ENCODE measurements at places on chromosomes 13 and 19.

- peak; percentile 82 for DNase-seq
Observed at GRCh38 chr19:1266129-1266915, 2.8 kb upstream of the CIRBP start.

DNA sequence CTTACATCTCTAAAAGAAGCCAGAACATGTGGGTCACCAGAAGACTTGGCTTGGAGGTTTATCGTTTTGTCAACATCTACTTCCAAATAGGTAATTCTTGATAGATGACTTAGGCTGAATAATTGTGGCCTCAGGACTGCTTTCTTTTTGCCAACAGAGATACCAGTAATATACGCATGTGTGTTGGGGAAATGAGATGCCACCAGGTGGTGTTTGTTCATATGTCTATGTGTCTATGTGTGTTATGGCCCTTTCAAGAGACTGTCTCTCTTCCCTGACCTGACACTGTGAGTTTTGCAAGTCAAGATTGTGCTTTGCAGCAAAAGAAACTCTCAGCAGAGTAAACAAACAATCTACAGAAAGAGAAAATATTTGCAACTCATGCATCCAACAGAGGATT is 31.6 kb upstream of the METTL21C start:
- no peak for DNase-seq

DNA sequence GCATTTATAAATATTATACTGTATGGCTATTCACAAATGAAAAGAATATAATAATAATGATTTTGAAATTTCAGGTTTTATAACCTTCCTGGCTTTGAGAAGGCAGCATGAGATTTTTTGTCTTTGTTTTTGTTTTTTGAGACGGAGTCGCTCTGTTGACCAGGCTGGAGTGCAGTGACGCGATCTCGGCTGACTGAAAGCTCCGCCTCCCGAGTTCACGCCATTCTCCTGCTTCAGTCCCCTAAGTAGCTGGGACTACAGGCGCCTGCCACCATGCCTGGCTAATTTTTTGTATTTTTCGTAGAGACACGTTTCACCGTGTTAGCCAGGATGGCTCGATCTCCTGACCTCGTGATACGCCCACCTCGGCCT is 64.1 kb downstream of the ZNF429 start:
- DNase-seq, result peak; percentile 41

DNA sequence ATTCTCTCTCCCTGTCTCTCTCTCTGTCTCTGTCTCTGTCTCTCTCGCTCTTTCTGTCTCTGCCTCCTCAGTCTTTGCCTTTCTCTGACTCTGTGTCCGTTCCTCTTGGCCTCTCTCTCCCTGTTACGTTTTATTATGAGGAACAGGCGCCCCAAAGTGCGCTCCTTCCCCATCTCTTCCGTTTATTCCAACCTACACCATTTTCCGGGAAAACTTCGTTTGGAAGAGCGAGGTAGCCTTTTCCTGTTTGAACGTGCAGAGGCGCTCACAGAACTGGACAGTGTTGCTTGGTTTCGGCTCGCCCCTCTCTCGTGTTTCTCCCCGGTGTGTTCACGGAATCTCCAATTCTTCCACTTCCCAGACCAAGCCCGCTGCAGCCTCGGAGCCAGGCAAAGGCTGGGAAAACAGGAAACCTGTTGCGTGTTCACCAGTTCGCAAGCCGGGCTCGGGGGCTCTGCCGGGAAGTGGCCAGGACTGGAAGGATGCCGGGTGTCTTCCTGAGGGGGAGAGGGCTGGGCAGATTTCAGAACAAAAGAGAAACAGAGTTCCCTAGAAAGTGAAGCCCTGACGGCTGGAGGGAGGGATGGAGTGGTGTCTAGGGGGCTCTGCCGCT is 605 bp downstream of the TMEM255B start:
- no peak for DNase-seq

DNA sequence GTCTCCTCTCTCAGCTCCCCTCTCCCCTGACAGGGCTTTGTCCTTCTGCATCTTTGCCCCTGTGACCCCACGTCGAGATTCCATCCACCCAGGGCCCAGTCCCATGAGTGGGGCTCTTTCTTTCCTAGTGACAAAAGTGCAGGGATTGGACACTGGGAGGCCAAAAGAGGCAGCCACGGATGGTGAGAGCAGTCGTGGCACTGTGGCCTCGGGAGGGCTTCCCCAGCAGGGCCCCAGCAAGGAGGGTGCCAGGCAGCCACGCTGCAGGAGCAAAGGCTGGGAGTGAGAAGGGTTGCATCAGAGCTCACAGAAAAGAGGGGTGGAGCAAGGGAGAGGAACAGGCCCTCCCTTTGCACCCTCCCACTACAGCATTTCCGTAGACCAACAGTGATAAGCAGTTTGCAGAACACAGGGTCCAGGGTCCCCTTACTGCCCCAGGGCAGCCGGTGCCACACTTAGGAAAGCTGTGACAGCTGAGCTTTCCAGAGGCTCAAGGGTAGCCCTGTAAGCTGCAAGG is 4.9 kb downstream of the ZSCAN1 start:
- no peak for DNase-seq

- DNase-seq, result no peak
Observed at GRCh38 chr13:109156181-109156935, 526.9 kb downstream of the MYO16 start.

DNA sequence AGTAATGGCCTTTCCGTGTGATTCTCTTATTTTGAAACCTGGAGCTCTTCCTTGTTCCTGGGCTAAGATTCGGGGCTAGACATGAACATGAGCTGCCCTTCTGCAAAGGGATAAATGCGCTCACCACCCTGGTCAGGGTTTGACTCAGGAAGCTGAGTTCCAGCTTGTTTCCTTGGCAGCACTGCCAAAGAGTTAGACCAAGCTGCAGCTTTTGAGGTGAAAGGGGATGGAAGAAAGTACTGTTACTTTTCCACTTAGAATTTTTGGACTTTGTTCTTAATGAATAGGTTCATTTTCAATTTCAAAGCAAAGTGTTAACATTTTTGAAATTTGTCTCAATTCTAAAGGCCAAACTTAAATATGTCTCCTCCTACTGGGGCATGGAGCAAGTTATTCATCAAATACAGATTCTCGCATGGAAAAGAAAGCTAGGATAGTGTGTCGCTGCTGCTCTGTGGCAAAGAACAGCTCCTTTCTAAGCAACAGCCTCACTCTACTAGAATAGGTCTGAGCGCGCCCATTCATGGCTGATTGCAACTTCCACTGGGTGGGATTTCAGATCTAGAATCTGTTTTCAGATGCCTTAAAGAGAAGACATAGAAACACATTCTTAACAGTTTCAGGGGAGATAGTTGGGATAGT is 2.2 kb downstream of the RGCC start:
- DNase-seq, result no peak
